ENCODE measurements at places on chromosomes 2 and 18.
A peak's percentile ranks its signal among the peaks of the same experiment; 100 is the strongest.

DNA sequence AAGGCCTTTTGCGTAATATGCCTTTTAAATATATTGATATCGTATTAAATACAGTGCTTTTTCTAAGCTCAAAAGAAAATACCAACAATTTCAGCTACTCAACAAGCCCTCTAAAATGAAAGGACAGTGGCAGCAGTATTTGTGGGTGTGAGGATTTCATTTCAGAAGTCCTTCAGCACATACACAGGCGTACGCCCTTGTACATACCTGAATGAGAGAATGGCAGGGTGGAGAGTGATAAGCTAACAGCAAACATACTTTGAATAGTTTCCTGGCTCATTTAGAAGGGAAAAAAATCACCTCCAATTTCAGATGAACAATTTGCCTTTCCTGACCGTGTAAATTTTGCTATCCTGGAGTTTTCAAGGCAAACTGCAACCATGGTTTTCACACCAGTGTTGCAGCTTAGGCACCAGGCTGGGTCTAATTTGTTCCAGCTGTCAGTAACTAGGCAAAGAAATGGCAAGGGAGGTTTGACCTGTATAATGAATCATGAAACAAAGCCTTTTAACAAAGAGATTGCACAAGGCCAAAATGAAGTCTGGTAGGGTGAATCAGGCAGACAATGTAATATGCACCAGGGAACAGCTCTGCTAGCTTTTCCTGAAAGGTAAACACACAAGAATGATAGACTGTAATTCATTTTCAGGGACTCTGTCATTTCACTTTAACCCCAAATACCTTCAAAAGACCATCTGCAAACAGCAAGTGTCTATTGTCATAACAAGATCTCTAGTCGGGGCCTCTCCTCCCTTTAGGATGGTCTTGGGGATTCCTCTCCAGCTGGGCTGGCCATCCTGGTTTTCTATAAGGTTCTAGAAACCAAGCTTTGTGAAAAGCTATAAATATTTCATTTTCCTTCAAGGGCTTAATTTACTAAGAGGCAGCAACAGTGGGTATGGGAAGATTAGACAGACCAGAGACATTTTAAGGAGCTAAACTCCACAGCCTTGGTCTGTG, 11.5 kb downstream of the ANKRD29 start:
- no peaks in the 10 kb centered on the region for H3K27me3 ChIP-seq
- H3K27ac ChIP-seq: no peak overlapping the region
- H3K36me3 ChIP-seq: no peaks in the 10 kb centered on the region
- no peak overlapping the region for H3K4me3 ChIP-seq
- H3K4me1 ChIP-seq: no peaks in the 10 kb centered on the region

GRCh38 chr2:61055557-61055956, 10.1 kb upstream of the SANBR start:
- DNase-seq: no peak
- no peaks in the 10 kb centered on the region for H3K36me3 ChIP-seq
- H3K4me3 ChIP-seq: no peak overlapping the region
- H3K27ac ChIP-seq: no peak overlapping the region
- H3K27me3 ChIP-seq: no peaks in the 10 kb centered on the region

- DNase-seq: no peak
- no peaks in the 10 kb centered on the region for H3K27me3 ChIP-seq
- H3K36me3 ChIP-seq: no peaks in the 10 kb centered on the region
- no peak overlapping the region for H3K4me3 ChIP-seq
- no peaks in the 10 kb centered on the region for H3K4me1 ChIP-seq
Observed at GRCh38 chr18:79906706-79907105, 44.7 kb downstream of the SLC66A2 start.

DNA sequence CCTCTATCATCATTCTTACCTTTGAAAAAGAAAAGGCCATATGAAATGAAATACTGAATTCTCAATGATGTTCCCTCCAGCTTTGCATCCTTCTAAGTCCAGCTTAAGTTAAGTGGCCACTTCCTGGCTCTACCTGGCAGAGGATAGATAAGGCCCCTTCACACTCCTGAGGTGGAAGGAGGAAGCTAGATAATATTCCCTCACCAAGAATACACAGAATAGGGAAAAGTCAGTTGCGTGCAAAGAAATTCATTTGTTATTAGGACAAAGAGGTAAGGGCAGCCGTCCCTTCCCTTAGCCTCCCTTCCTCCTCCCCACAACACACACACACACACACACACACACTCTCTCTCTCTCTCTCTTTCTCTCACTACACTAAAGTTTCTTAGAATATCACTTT, 37.5 kb downstream of the OLA1 start:
- H3K4me1 ChIP-seq: no peaks in the 10 kb centered on the region
- no peak overlapping the region for H3K4me3 ChIP-seq
- no peak overlapping the region for H3K27ac ChIP-seq
- H3K27me3 ChIP-seq: no peaks in the 10 kb centered on the region

DNA sequence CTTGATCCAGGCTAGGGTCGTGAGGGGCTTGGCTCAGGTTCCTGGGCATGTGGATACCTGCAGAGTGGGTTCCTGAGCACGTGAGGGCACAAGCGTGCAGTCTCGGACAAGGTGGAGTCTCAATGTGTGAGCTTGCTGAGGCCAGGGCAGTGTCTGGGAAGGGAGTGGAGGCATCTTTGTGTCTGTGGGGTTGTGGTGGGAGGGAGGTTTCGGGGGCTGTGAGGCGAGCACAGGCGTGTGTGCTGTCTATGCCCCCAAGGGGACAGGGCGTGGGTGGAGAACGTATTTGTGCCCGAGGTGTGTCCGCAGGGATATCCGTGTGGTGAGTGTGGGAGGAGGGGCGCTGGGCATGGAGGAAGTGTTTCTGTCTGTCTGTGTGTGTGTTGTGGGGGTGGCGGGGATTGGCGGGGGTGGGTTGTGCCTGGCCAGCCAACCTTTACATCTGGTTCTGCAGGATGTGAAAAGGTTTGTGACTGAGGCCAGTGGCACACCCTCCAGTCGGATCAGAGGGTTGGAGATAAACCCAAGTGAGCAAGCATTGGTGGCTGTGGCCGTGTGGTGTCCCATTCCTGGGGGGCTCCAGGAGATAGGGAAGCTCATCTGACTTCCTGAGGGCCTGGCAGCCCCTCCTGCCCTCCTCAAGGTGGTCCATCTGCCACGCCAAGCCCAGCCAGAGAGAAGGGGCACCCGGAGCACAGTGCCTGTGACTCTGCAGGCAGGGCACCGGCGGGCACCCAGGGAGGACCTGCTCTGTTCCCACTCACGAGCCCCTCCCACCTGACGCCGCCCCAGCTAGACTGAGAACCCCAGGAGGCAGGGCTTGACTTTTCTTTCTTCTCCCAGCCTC, 57.1 kb downstream of the ZFP36L2 start:
- H3K36me3 ChIP-seq: no peaks in the 10 kb centered on the region
- H3K27me3 ChIP-seq: no peaks in the 10 kb centered on the region
- no peak for DNase-seq
- H3K4me3 ChIP-seq: peak overlapping the region; percentile 57

DNA sequence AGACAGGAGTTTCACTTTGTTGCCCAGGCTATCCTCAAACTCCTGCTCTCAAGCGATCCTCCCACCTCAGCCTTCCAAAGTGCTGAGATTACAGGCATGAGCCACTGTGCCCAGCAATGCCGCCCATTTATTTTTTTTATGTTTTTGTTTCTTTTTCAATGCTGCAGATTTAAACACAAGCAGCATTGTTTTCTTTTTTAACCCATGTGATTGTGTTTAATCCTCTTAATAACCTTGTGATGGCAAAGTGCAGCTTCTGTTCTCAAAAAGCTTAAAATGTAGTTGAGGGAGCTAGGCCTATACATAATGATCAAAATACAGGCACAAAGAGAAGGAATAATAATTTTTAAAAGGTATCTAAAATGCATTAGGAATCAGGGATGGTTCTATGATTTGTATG, 11.5 kb downstream of the MSGN1 start:
- H3K4me3 ChIP-seq: no peak overlapping the region
- no peaks in the 10 kb centered on the region for H3K36me3 ChIP-seq
- DNase-seq: no peak
- H3K27me3 ChIP-seq: peaks cover 10% of the 10 kb centered on the region

DNA sequence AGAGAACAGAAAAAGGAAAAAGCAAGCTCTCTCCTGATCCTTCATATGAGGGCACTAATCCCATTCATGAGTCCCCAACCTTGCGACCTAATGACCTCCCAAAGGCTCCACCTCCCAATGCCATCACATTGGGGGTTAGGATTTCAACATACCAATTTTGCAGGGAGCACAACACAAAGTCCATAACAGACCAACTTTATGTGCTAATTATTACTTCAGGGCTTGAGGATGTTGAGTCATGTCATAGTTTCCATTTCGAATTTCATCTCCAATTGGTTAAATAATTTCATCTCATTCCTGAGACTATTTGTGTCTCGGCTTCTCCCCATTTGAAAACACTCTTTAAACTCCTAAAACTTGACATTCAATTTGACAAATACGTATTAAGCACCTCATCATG, 69.9 kb upstream of the KLF7 start:
- no peak for DNase-seq
- no peaks in the 10 kb centered on the region for H3K36me3 ChIP-seq
- H3K27me3 ChIP-seq: no peaks in the 10 kb centered on the region
- peaks cover 25% of the 10 kb centered on the region for H3K4me1 ChIP-seq
- H3K4me3 ChIP-seq: no peak overlapping the region

DNA sequence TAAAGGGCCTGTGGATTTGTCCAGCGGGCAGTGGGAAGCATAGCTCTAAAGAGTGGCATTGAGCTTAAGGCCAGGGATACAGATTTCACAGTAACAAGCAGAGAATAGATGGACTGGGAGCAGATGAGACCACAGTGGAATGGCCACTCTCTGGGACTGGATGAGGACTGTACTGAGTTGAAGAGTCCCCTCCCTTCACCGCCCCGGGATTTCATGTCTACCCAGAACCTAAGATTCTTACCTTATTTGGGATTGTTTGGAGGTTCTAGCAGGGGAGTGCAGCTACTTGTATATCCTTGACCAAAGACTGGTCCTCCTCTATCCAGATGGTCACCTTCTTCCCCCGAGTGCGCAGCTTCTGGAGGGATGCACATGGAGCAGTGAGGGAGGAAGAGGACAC, 28.0 kb upstream of the EFEMP1 start:
- H3K4me3 ChIP-seq: no peak overlapping the region
- no peaks in the 10 kb centered on the region for H3K27me3 ChIP-seq

GRCh38 chr18:38481576-38481975, 916.0 kb upstream of the CELF4 start:
- no peaks in the 10 kb centered on the region for H3K4me1 ChIP-seq
- DNase-seq: no peak
- H3K36me3 ChIP-seq: no peaks in the 10 kb centered on the region
- H3K27ac ChIP-seq: no peak overlapping the region
- no peaks in the 10 kb centered on the region for H3K27me3 ChIP-seq

GRCh38 chr2:8630676-8631464, 51.0 kb upstream of the ID2 start:
- H3K27me3 ChIP-seq: no peaks in the 10 kb centered on the region
- no peaks in the 10 kb centered on the region for H3K4me1 ChIP-seq
- H3K36me3 ChIP-seq: no peaks in the 10 kb centered on the region
- no peak overlapping the region for H3K4me3 ChIP-seq
- no peak for DNase-seq

- no peak overlapping the region for H3K27ac ChIP-seq
- H3K4me1 ChIP-seq: no peaks in the 10 kb centered on the region
- peak; percentile 30 for DNase-seq
- H3K36me3 ChIP-seq: no peaks in the 10 kb centered on the region
- H3K27me3 ChIP-seq: peaks cover 5% of the 10 kb centered on the region
Observed at GRCh38 chr2:106582148-106583143, 95.3 kb downstream of the CD8B2 start.

- H3K4me3 ChIP-seq: no peak overlapping the region
- no peak overlapping the region for H3K27ac ChIP-seq
- H3K4me1 ChIP-seq: no peaks in the 10 kb centered on the region
- DNase-seq: no peak
- no peaks in the 10 kb centered on the region for H3K36me3 ChIP-seq
Observed at GRCh38 chr18:43682196-43682595, 404.9 kb upstream of the SYT4 start.

- H3K27ac ChIP-seq: no peak overlapping the region
- H3K4me1 ChIP-seq: peaks cover 7% of the 10 kb centered on the region
- no peak for DNase-seq
- no peaks in the 10 kb centered on the region for H3K36me3 ChIP-seq
Observed at GRCh38 chr18:23092121-23092520, 43.2 kb upstream of the CABLES1 start.

DNA sequence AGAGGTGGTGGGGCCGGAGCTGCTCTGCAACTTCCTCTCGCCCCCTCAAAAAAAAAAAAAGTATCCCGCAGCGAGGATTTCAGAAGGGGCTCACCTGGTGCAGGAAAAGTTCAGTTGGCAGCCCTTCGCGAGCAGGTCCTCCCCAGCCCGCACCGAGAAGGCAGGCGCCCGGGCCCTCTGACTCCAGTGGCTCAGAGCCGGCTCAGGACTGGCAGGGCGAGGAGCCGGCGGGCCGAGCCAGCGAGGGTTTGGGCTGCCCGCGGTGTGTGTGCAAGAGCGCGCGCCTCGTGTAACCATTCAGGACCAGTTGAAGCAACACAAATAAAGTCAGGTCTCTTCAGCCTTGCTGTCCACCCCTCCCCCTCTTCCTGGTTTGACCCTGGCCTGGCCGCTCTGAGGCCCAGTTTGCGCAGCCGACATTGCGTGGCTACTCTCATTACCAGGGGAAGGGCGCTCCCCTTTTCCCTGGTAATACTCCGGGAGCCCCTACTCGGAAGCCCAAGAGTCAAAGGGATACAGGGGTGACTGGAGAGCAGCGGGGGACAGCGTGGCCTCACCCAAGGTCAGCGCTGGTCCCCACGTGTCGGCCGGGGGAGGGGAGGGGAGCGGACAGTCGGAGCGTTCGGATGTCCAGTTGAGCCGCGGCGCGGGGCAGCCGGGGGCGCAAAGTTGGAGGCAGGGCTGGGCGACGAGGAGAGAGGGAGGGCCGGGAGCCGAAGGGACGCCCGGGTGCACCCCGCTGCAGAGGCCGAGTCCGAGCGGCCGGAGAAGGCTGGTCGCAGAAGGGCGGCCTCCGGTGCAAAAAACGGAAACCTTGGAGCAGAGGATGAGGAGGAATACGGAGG, 12.3 kb downstream of the EN1 start:
- H3K4me3 ChIP-seq: no peak overlapping the region
- peaks cover 28% of the 10 kb centered on the region for H3K27me3 ChIP-seq
- no peaks in the 10 kb centered on the region for H3K36me3 ChIP-seq

GRCh38 chr2:30958193-30958917, 151.1 kb upstream of the CAPN13 start:
- H3K36me3 ChIP-seq: no peaks in the 10 kb centered on the region
- no peak overlapping the region for H3K27ac ChIP-seq
- H3K4me1 ChIP-seq: no peaks in the 10 kb centered on the region
- H3K4me3 ChIP-seq: no peak overlapping the region
- H3K27me3 ChIP-seq: no peaks in the 10 kb centered on the region

Data from CD8-positive, alpha-beta memory T cell (primary cell).